Spleen (tissue), 13 donors: ENCODE measurements at places on chromosomes 4 and X. TPM values are rescaled to one million over a fixed set of nuclear protein-coding genes. Genes with fewer than 3 reads are reported as not detected.

DNA sequence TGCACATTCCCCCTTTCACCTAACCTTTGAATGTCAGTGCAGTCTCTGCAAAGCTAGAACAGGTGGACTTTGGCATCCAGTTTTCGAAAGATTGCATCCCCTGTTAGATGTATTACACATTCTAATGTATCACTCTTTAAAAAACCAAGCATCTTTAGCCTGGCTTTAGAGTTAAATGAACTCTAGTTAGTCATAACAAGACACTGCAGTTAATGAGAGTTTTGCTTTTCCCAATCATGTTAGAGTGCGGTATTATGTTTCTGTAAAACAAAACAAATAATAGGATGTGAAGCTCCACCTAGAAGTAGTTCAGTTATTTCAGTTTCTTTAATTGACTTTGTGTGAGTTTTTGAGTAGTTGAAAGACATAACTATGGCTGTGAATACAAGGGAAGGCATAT, 42.2 kb downstream of the PARM1 start:
- no peak for DNase-seq

UNC5C gene
- 7.8 TPM for total RNA-seq

MAGEB10 gene
- not detected for total RNA-seq

PSMD10 gene
- total RNA-seq: 32.4 TPM
